ENCODE measurements at places on chromosomes 3 and 15.

GRCh38 chr3:158909870-158910269, 108.0 kb downstream of the MFSD1 start:
- peak; percentile 63 for DNase-seq

DNA sequence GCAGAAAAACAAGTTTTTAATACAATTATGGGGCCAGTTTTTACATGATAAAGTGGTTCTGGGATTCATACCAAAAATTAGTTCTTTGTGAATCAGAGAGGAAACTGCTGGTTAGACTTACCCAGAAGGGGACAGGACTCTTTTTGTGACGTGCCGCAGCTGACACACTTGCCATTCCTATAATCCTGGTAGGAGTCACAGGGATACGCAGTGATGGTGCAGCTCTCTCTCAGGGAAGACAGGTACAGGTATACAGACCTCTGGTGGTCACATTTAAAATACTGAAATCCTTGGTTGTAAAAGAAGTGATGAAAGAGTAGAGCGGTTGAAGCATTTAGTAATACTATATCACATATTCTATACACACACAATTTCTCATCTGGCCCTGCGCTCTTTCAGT, 20.2 kb upstream of the TMEM41A start:
- no peak for DNase-seq

GRCh38 chr3:67739851-67740250, 85.4 kb upstream of the SUCLG2 start:
- peak; percentile 9 for DNase-seq

DNA sequence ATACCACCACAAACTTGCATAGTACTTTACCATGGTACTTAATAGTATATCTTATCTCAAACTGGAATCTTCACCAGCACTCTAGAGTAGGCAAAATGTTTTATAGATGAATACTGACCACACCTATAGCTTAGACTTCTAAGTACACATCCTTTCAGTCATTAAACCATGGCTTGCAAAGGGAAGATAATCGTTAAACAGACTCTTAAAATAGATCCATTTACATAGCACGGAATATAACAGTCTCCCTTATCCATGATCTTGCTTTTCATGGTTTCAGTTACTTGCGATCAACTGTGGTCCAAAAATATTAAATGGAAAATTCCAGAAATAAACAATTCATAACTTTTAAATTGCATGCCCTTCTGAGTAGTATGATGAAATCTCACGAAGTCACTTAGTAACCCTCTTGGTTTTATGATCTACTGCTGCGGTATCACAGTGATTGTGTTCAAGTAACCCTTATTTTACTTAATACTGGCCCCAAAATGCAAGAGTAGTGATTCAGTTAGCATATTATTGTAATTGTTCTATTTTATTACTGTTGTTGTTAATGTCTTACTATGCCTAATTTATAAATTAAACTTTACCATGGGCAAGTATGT, 111.4 kb downstream of the HERC1 start:
- DNase-seq = peak; percentile 11

- DNase-seq = no peak
Observed at GRCh38 chr3:12005951-12006625, 1.9 kb downstream of the SYN2 start.

Data from fibroblast of upper back skin (primary cell).